ENCODE measurements at places on chromosomes 11 and 22.

DNA sequence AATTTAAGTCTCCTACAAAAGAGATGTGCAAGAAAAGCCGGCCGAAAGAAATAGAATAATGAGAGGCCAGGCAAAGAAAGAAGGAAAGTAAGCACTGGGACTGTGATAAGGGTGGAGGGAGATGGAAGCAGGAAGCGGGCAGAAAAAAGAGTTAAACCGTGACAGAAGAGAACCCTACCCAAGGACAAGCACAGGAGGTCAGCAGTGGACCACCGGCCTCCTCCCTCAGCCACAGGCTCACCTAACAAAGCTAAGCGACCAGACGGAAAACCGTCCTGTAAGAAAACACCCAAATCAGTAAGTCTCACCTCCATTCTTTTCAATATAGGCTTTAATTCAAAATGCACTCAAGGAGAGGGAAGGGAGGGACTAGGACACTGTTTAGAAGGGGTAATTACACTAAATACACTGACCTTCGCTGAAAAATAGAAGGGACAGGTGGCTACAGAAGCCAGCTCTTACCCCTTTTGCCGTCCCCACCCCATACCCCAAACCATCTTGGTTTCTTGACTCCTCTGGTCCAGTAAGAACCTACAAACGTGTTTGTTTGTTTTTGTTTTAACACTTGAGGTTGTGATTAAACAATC is 1.9 kb downstream of the FAM181B start:
- no peak for DNase-seq

DNA sequence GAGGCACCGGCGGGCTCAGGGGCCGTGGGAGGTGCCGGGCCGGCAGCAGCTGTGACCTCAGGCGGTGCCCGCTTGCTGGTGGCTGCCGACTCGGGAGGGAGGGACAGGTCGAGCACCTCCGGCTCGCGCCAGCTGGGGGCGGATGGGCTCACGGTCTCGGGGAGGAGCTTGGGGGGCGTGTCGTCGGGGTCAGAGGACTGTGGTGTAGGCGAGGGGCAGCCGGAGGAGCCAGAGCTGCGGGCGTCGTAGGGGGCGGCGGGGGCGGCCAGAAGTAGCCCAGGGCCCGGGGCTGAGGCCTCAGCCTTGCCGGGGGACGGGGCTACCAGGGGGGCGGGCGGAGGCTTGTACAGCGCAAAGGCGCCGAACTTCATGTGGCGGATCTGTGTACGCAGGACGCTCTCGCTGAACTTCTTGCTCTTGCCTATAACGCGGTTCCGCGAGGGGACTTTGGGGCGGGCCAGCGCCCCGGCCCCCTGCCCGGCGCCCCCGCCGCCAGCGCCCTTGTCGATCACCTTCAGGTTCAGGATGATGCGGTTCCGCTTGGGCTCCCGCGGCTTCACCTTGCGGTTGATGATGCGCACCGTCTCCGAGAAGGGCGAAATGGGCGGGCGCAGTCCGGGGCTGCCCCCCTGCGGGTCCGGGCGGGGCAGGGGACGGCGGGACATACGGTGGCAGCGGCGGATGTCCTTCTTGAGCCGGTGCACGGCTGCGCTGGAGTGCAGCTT is 5.5 kb downstream of the CBX6 start:
- DNase-seq: no peak

DNA sequence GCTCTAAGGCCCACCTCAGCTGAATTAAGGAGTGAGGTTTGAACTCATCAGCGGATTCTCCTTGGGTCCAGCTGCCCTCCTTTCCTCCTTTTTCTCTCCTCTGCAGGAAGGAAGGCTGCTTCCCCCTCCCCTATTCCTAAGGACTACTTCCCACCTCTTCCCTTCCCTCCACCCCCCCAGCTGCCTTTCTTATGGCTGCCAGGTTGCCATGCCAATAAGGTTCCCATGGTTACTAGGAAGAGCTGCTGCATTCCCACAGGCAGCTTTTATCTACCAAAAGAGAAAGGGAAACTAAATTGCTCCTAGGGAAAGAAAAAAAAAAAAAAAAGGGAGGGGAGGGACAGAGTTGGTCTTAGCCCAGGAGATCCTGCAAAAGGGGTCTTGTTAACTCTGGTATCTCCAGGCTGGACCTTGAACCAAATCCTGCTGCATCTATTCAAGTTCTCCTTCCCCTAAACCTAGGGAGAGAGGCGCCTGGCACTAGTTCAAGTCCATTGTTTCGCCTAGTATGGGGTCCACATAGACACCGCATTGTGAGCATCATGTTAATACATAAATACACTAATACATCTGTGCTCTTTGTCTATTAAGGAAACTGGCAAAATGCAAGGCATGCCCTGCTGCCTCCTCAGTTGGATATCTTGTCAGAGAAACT is 21.2 kb upstream of the FEZ1 start:
- DNase-seq: peak; percentile 17

GRCh38 chr11:117874910-117875381 is 1.5 kb downstream of the FXYD6 start:
- no peak for DNase-seq

DNA sequence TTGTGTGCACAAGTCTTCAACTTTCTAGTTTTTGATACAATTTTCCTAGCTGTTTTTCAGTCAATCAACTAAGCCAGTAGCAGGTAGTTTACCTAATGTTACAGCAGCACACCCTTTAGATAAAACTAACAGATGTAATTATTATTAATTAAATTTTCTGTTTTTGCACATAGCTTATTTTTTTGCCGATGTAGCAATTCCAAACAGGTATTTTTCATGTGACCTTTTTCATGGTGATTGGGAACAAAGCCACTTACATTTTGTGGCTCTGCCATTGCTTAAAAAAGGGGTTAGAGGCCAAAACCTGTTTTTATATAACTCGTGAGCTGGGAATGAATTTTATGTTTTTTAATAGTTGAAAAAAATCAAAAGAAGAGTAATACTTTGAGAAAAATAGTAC is 724.5 kb downstream of the FAM181B start:
- DNase-seq: no peak

- DNase-seq: no peak
Measured at GRCh38 chr11:114116357-114116756, 56.8 kb downstream of the ZBTB16 start.

DNA sequence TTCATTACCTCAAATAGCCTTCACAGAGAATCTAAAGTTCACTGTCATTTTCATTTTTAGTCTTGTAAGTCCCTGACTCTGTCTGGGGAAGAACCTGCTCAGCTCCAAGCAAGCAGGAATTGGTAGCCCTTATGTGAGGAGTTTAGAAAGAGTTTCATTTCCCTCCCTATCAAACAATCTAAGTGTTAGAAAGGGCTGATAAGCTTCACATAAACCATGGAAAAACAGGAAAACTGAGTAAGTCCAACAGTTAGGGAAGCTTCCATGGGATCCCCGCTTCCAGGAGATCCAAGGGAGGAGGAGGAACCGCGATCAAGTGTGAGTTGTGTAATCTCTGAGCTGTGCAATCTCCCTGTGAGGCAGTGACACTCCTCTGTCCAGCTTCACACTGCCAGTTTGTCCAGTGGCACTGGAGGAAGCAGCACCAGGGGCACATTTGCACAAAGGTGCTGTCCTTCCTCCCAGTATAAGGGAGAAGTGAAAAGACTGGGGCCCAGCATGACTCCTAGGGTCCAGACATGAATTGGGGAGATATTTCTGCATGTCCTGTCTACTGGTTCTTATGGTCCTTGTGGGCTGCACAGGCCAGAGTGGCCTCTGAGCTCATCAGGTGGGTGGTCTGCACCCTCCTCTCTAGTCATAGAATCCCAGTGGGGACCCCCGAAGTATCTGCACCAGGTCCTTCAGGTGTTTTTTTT is 4.3 kb downstream of the PRAME start:
- no peak for DNase-seq

DNA sequence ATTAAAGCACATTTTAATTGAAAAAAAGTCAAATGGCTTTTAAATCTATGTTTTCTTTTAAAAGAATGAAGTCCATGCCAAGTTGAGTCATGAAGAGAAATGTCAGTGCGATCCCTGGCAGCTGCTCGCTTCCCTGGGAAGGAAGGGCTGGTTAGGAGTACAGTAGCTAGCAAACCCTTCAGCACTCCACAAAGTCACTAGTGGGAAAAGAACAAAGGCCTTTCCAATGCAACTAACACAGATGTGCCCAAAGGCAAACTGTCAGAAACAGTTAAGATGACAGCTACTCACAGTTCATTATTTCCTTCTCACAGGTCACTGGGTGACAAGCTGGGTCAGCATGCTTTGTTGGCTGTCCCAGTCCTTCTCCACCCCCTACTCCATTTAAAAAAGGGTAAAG is 308.7 kb downstream of the DCDC1 start:
- no peak for DNase-seq

GRCh38 chr22:25212337-25212736 is 7.1 kb upstream of the CRYBB2 start:
- DNase-seq: no peak

- DNase-seq: no peak
Measured at GRCh38 chr11:107331728-107332127, 125.9 kb downstream of the CWF19L2 start.

GRCh38 chr11:24697522-24698111 is 200.8 kb downstream of the LUZP2 start:
- DNase-seq: no peak

- no peak for DNase-seq
Measured at GRCh38 chr11:124987096-124987495, 33.1 kb downstream of the CCDC15 start.
